ENCODE measurements at places on chromosomes 4 and X.

DNA sequence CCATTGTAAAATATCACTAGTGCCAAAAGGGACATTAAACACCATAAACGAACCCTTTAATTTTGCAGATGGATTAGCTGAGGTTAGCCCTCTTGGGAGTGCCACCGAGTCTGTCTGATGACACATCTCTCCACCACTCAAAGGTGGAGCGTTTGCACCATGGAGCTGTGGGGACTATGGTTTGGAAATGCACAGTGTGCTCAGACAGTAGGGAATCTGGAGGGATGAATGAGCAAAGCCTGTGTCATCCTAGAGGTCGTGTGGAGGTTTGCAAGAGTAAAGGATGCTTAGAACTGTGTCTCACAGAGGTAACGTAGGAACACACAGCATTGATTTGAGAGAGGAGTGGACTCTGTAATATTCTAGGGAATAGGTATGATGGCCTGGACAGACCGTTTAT is 93.7 kb downstream of the CLNK start:
- no peak for DNase-seq

DNA sequence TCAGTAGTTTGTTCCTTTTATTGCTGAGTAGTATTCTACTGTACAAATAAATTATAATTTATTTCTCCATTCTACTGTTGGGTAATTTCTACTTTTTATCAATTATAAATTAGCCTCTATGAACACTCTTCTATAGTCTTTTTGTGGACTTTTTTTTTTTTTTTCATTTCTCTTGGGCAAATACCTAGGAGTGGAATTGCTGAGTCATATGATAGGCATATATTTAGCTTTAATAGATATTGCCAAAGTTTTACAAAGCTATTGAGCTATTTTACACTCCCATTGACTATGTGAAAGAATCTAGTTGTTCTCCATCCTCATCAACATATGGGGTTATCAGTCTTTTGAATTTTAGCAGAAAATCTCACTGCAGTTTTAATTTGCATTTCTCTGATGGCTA is 12.6 kb downstream of the NYX start:
- no peak for DNase-seq

DNA sequence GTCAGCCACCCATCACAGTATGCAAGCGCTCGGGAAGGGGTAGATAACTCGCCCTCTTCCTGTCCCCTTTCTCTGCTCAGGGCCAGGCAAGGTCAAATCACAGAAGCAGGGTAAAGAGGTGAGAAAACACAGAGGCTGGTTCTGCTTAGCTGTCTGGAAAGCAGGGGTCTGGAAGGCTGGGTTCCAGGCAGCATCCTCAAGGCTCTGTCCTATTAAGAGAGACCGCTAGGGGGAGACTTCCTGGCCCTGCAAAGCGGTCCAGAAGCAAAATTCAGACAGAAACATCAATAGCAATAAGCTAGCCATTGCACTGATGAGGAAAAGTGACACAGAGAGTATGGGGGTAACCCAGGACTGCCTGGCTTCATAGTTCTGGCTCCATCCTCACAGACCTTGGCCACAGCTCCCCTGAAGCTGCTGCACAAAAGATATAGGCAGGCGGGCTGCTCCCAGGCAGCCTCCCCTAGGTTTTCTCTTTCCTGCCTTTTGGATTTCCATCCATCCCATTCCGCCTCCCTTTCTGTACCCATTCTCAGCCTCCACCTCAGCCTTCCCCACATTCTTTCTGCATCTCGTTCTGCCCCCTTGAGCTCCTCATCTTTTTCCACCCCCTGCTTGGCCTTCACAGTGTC is 308.5 kb downstream of the EVC2 start:
- DNase-seq: no peak

GRCh38 chrX:40402831-40403533 is 177.8 kb upstream of the ATP6AP2 start:
- no peak for DNase-seq

- DNase-seq: no peak
These were observed 204.8 kb downstream of the PDGFC start for GRCh38 chr4:156766846-156767245.

GRCh38 chr4:17662694-17663093 is 48.3 kb downstream of the MED28 start:
- no peak for DNase-seq

- no peak for DNase-seq
These were observed 186.2 kb upstream of the TBL1X start for GRCh38 chrX:9278475-9279233.

- no peak for DNase-seq
These were observed 665 bp downstream of the TIGD2 start for GRCh38 chr4:89111833-89112563.

GRCh38 chrX:109843963-109844751 is 111.1 kb upstream of the ACSL4 start:
- DNase-seq: no peak

GRCh38 chrX:10833299-10834169 is 213.1 kb upstream of the MID1 start:
- DNase-seq: no peak

Measured in T-helper 9 cell (primary cell).